Lung (tissue), 17 donors: ENCODE measurements at places on chromosomes 12 and 14.

- DNase-seq, result peak; percentile 43
Measured at GRCh38 chr12:47941871-47942613, 21.4 kb upstream of the TMEM106C start.

- DNase-seq, result peak; percentile 18
Measured at GRCh38 chr12:20319366-20319765, 49.0 kb upstream of the PDE3A start.

DNA sequence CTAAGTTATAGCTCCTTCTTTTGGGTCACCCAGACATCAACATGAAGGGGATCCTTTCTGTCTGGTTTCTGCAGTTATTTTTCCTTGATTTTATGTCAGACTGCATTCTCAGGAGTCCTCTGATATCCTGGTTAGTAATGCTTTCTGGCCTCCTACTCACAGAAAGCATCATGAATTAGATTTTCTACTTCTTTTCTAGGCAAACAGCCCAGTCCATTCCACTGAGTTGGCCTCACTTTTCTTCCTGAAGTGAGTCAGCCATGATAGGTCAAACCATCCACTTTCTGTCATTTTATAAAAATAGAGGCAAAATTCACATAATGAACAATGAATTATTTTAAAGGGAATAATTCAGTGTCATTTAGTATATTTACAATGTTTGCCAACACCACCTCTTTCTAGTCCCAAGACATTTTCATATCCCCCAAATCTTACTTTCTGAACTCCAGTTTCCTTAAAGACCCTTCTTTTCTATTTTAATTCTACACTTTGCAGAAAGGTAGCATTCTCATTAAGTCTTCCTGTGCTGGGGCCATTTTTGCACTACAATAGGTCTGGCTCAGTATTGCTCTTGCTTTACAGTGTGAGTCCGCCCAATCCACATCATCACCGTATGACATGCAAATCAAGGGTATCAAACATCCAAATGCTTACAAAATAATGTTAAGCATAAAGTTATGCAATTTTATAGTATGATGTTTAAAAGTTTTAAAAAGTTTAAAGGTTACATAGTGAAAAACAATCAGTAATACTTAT is 95.1 kb downstream of the UNC79 start:
- DNase-seq, result no peak

DNA sequence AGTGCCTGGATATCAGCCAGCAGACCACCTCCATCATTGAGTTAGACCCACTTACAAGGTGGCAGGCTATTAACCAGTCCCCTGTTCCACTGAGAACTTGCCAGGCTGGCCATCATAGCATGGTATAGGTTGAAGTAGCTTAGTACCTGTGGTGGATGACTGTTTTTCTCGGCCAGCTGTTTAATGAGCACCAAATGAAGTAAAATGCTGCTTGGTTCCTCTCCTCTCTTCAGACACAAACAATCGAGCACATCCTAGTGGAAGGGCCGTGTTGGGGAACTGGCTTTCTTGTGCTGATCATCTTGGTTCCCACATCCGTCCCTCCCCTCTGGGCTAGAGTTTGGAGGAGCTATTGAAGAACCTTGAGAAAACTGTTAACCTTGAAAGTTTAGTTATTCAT is 486.2 kb downstream of the RAD51B start:
- DNase-seq, result no peak

- DNase-seq, result no peak
Measured at GRCh38 chr14:101889898-101890297, 74.5 kb upstream of the DYNC1H1 start.

DNA sequence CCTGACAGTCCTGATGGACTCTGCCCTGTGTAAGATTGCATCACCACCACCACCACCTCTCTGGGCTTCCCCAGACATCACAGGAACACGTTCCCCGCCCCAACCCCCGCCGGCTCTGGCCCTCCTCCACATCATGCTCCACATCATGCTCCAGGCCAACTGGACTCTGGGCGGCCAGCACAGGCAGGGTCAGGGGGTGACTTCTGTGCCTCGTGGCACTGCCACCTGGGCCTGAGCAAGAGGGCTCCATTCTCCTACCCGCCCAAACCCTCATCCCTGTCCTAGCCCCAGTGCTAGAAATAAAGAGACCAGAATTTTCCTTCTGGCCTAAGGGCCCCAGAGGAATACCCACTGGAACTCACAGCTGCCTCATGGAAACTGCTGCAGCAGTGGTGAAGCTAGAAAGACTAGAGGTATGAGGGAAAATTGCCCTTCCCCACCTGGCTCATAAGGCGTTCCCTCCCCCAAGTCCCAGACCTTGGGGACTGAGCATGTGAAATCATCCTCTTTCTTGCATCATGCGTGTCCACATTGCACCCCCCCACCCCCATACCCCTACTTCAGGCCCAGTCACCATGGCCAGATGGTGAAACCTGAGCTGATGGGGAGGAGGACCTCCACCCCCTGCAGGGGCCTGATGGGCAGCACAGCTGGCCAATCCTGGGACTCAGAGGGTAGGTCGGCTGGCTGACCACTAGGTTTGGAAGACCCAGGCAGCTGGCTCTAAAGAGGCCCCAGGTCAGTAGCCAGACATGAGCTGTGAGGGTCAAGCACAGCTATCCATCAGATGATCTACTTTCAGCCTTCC is at the start of gene INHBE:
INHBE (plus strand) TSS at position 742 of the 808 bp plus-strand sequence. CDS start 230 bp downstream, outside the sequence.
- peak; percentile 38 for DNase-seq

GRCh38 chr12:8648576-8649205 is 13.9 kb downstream of the MFAP5 start:
- DNase-seq, result no peak

DNA sequence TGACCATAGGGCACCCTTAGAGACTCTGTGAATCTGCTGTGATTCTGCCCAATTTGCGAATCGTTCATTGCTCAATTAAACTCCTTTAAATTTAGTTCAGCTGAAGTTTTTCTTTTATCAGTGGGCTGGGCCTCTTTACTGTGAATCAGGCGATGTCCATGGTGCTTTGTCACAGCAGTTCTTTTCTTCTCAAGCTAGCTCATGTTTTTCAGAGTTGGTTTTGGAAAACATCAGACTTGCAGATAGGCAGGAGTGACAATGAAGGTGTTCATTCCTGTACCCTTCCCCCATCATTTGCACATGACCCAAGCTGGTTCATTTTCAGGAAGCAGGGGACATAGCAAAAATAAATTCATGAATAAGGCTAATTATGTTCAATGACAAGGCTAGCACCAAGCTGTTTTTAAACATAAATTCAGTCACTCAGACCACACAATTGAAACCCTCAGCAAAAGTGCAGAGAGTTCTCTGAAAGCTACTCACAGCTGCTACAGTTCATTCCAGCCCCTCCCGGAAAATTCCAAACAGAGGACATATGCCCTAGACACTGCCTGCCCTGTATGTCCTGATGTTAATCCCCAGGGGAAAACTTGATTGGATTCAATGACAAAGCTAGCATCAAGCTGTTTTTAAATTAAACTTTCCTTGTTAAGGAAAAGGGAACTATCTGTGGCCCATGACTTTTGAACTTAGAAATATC is 383.3 kb downstream of the C12orf75 start:
- no peak for DNase-seq

GRCh38 chr14:102699416-102700110 is 77.7 kb upstream of the TRAF3 start:
- DNase-seq, result no peak

GRCh38 chr14:50303744-50304471 is 8.1 kb downstream of the L2HGDH start:
- peak; percentile 60 for DNase-seq

DNA sequence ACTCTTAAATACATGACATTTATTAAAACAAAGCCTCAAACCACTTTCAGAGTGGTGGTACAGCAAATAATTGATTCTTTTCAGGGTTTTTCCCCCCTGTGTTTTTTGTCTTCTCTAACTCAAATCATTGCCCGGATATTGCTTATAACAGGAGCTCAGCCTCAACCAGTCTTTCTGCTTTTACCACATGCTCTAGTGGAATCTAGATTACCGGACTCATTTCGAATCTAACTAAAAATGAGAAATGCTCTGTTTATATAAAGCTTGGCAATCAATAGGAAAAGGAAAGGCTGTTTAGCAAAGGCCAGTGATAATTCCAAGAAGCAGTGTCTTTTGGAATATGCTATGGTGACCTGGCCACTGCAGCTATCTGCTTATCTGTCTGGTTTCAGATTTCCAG is 161.5 kb downstream of the ETV6 start:
- no peak for DNase-seq

- DNase-seq, result no peak
Measured at GRCh38 chr12:128394137-128394536, 127.2 kb downstream of the TMEM132C start.

DNA sequence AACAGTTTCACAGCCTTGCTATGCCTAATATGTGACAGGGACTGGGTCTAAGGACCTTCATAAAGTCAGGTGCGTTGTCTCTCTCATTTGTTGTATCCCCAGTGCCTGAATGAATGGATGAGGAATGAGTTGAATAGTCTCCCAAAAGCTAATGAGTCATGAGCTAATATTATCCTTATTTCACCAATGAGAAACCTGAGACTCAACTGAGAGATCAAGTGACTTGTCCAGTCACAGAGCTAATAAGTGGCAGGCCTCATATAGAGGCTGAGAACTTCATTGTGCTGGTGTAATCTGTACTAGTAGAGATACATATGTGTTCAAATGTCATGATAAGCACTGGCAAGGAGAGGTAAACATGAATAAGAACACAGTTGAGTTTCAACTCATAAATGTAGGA is 612.4 kb downstream of the NRXN3 start:
- no peak for DNase-seq

DNA sequence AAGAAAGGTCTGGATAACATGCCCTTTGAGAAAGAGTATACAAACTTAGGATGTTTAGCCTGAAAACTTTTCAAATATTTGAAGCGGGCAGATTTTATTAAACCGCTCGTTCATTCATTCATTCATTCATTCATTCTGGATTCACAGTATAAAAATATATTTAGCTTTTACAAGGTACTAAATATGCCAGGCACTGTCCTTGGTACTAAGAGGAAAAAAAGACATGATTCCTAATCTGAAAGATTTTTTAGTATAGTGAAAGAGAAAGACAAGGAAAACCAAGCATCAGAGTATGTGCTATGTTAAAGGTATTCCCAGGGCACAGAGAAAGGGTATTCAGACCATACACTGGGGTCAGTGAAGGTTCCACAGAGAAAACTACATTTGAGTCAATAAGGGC is 299.7 kb downstream of the BCAT1 start:
- DNase-seq, result no peak

GRCh38 chr12:3761116-3761735 is 8.3 kb upstream of the CRACR2A start:
- no peak for DNase-seq

- DNase-seq, result peak; percentile 28
Measured at GRCh38 chr12:2054091-2055018, 1.6 kb downstream of the CACNA1C start.

- peak; percentile 17 for DNase-seq
Measured at GRCh38 chr14:20652996-20653975, 11.8 kb upstream of the OR6S1 start.

DNA sequence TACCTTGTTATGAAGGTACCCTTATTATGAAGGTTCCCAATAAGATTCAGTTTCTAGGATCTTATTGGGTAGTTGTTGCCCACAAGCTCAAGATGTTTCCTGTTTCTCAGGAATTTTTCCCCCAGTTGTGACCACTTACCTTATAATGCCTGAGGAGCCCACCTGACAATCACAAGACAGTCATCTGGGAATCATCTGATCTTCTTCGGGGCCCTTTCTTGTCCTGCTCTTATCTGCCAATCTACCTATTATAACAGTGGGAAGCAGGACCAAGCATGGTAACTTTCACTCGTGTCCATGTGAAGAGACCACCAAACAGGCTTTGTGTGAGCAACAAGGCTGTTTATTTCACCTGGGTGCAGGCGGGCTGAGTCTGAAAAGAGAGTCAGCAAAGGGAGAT is 825.5 kb downstream of the BCL11B start:
- no peak for DNase-seq

DNA sequence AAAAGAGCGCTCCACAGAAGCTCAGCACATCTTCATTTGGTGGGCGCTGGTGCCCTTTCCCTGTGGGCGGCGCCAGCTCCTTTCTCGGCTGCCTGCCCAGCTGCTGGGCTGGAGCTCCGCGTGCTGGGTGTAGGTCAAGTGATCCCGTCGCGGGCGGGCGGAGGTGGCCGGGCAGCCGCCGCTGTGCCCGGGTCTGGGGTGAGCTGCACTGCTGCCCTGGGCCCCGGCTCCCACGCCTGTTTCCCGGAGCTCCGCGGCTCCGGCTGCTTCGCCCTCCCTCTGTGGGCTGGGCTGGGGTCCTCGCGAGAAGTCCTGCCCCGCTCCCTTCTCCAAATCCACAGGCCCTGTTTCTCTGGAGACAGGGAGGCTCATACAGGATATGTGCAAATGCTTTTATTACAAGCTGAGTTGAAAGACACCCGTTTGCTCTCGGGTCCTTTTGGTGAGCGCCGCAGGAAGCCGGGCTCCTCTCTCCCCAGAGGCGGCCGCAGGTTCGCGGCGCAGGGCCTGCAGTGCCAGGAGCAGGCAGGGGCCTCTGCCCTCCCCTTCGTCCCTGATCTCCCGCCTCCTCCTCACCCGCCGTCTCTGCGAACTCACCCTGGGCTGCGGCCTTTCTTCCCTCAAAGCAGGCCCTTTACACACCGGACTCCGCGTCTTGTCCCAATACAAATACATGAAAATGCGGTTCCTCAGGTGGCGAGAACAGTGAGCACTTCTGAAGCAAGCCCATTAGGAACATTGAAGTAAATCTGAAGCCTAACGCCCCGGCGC is 67.8 kb upstream of the CAPRIN2 start:
- peak; percentile 78 for DNase-seq

GRCh38 chr14:87409393-87409792 is 583.6 kb downstream of the GALC start:
- no peak for DNase-seq

GRCh38 chr14:61615743-61616523 is 79.4 kb upstream of the HIF1A start:
- no peak for DNase-seq

DNA sequence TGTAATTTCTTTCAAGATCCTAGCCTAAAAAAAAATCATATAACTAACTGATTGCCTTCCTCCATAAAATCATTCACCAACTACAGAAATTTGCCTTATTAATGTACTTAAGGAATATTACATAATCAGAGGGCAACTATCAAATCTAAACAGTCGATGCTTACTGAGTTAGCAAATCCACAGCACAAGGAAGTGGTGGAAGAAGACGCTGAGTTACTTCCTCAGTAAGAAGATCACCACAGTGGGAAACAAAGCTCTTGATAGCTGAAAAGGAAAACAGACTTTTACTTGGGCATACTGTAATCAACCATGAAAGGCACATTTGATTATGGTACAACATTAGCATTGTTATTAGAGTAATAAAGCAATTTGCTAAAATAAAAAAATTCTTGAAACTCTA is 48.7 kb downstream of the HEATR5A start:
- no peak for DNase-seq

- no peak for DNase-seq
Measured at GRCh38 chr12:62840806-62841205, 94.1 kb downstream of the PPM1H start.

GRCh38 chr14:29752221-29752923 is 175.3 kb downstream of the PRKD1 start:
- DNase-seq, result no peak

DNA sequence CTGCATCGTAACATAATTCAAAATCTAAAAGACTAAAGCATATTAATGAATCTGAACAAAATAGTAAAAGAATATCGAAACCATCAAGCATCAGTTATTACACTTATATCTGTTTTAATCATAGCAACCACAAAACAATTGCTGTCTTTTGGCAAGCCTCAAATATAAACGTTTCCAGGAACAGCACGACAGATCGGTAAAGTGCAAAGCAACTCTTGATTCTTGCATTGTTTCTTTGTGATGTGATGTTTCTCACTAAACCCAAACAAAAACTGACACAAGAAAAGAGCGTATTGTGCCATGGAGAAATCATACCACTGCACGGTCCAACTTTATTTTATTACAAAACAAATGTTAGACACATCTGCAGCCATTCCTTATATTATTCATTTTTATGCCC is 9.2 kb upstream of the MYF6 start:
- DNase-seq, result no peak
